ENCODE measurements at places on chromosomes 11 and 22. TPM values are rescaled to one million over a fixed set of nuclear protein-coding genes. Genes with fewer than 3 reads are reported as not detected.

The YPEL1 gene
- total RNA-seq = 0.54 TPM

The MYEOV gene
- total RNA-seq = 92.3 TPM

The DRAP1 gene
- total RNA-seq = 92.2 TPM

The XPNPEP3 gene
- 18.6 TPM for total RNA-seq

The DLAT gene
- 112 TPM for total RNA-seq

The CBLIF gene
- 0.72 TPM for total RNA-seq

DNA sequence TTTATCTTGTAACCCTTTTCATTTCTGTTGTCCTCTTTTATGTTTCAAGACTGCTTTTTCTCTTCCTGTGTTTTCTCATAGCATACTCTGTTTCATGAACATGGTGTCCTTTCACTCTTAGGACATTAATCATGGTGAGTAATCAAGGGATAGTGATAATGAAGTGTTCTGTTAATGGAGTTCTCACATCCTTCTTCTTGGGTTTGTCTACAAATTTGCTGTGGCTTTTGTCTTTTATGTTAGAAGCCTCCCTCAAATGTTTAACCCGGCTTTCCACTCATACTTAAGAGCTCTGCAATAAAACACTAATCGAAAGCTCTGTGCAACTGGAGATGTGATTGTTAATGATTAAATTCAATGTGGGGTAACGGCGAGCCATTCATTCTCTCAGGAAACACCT is 593.6 kb downstream of the NELL1 start:
- H3K27ac ChIP-seq = no peak overlapping the region
- no peaks in the 10 kb centered on the region for H3K36me3 ChIP-seq
- no peak for DNase-seq
- H3K27me3 ChIP-seq = no peaks in the 10 kb centered on the region
- H3K4me3 ChIP-seq = no peak overlapping the region

DNA sequence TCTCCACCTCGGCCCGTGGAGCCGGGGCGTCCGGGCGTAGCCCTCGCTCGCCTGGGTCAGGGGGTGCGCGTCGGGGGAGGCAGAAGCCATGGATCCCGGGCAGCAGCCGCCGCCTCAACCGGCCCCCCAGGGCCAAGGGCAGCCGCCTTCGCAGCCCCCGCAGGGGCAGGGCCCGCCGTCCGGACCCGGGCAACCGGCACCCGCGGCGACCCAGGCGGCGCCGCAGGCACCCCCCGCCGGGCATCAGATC is 439 bp downstream of the YAP1 start:
- no peak overlapping the region for H3K4me3 ChIP-seq
- no peak overlapping the region for H3K27ac ChIP-seq
- peaks cover 12% of the 10 kb centered on the region for H3K4me1 ChIP-seq
- H3K36me3 ChIP-seq = no peaks in the 10 kb centered on the region
- H3K27me3 ChIP-seq = no peaks in the 10 kb centered on the region

DNA sequence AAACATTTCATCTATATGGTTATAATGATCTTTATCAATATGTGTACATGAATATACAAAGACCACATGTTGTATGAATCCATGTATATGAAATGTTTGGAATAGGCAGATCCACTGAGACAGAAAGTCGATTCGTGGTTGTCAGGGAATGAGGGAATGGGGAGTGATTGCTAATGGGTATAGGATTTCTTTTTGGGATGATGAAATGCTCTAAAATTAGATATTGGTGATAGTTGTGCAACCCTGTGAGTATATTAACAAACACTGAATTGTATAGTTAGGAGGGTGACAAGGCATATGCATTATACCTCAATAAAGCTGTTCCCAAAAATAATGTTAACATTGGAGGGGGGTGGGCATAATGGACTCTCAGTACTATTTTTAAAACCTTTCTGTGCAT is 5.0 kb upstream of the PTPMT1 start:
- peaks cover 10% of the 10 kb centered on the region for H3K4me1 ChIP-seq
- no peaks in the 10 kb centered on the region for H3K36me3 ChIP-seq
- H3K4me3 ChIP-seq = no peak overlapping the region
- H3K27me3 ChIP-seq = no peaks in the 10 kb centered on the region

DNA sequence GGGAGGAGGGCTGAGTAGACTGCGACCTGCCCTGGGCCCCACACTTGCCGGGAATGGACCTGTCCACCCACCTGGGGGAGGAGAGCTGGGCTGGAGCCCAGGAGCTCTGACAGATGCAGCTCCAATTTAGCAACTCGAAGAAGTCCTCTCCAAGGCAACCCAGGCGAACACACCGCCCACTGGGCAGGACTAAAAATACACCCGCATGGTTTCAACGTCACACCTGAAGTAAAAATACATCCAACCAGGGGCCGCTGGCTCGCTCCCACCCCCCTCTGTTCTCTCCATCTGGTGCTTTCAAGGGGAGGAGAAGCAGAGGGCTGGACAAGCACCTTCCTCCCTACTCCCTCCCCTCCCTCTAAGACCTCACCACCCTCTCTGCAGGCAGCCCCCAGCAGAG is 119.9 kb downstream of the FEZ1 start:
- H3K4me1 ChIP-seq = no peaks in the 10 kb centered on the region
- no peaks in the 10 kb centered on the region for H3K36me3 ChIP-seq
- no peak overlapping the region for H3K4me3 ChIP-seq
- no peak for DNase-seq
- H3K27me3 ChIP-seq = peaks cover 64% of the 10 kb centered on the region

DNA sequence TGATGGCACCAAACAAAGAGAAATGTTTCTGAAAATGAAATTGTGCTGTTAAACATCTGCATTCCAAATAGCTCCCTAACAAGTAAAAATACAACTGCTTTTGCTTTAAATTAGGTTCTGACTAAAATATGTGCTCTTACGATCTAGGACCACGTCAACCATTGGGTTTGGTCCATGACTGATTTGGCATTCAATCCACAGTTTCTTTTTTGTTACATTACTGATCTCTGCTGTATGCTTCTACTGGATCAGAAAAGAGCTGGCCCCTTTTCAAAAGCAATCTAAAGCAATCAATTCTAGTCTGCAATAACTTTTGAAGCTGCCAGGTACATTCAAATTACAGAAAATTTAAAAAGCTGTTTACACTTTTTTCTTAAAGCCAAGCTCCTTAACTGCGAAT is 1047.1 kb upstream of the CCDC90B start:
- H3K36me3 ChIP-seq = no peaks in the 10 kb centered on the region
- no peaks in the 10 kb centered on the region for H3K4me1 ChIP-seq
- no peak overlapping the region for H3K27ac ChIP-seq
- no peak overlapping the region for H3K4me3 ChIP-seq

DNA sequence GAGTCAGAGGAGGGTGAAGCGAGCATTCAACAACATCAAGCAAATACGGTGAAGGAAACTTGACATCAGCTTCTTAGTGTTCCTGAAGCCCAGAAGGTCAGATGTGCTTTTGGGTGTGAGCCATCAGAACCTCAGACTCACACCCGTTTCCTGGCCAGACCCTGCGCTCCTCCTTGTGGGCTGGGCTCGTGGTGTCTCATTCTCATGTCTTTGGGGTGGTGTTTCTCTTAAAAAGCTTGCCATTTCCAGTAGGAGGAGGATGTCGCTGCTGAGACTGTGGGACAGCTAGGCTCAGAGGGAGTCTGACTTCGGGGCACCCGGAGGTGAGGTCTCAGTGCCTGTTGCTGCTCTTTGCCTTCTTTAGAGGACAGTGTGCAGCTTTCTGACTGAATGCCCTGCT is 24.2 kb downstream of the PPFIBP2 start:
- no peak for DNase-seq
- no peaks in the 10 kb centered on the region for H3K36me3 ChIP-seq
- H3K4me3 ChIP-seq = no peak overlapping the region
- H3K27me3 ChIP-seq = peaks cover 24% of the 10 kb centered on the region
- no peaks in the 10 kb centered on the region for H3K4me1 ChIP-seq

- peaks cover 99% of the 10 kb centered on the region for H3K36me3 ChIP-seq
- DNase-seq = no peak
- no peaks in the 10 kb centered on the region for H3K27me3 ChIP-seq
- no peak overlapping the region for H3K4me3 ChIP-seq
- no peaks in the 10 kb centered on the region for H3K4me1 ChIP-seq
Measured at GRCh38 chr11:34145847-34146381, 40.5 kb downstream of the NAT10 start.

- peaks cover 27% of the 10 kb centered on the region for H3K27me3 ChIP-seq
- H3K27ac ChIP-seq = no peak overlapping the region
- H3K36me3 ChIP-seq = no peaks in the 10 kb centered on the region
- no peaks in the 10 kb centered on the region for H3K4me1 ChIP-seq
- DNase-seq = no peak
Measured at GRCh38 chr11:118957968-118958367, 1.9 kb downstream of the UPK2 start.

DNA sequence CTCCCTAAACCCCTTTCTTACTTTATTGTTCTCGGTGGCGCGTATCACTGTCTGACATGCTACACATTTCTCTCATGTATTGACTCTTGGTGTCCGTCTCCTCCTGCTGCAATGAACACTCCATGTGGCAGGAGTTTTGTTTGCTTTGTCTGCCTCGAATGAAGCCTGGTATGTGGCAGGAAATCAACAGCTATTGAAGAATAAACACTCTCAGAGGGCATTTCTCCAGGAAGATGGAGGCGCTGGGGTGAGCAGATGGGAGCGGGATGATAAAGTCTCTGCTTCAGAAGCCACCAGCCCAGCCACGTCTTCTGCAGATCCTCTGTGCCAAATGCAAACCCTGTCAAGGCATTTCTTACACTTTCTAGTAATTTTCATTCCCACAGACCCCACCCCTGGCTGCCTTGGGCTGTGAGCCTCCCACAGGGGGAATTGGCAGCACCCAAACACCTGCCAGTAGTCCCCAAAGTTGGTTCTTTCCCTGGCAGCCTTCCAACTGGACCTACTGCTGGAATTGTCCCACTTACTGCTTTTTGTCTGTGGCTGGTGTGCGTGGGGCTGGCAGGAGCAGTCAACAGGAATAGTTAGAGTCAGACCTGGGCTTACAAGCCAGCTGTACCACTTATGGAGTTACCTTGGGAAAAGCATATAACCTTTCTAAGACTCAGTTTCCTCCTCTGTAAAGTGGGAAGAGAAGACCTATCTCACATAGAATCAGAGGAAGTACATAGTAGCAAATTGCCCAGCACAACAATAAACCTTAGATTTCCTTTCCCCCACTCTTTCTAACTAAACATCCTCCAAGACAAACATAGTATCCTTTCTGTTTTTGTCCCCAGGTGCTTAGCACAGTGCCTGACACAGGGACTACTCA is 13.3 kb upstream of the IL10RA start:
- H3K36me3 ChIP-seq = no peaks in the 10 kb centered on the region
- peak; percentile 8 for DNase-seq
- no peak overlapping the region for H3K4me3 ChIP-seq
- H3K27ac ChIP-seq = no peak overlapping the region

- no peak for DNase-seq
- no peaks in the 10 kb centered on the region for H3K4me1 ChIP-seq
Measured at GRCh38 chr22:47343611-47344010, 581.2 kb downstream of the TBC1D22A start.

- H3K27ac ChIP-seq = no peak overlapping the region
- no peak overlapping the region for H3K4me3 ChIP-seq
- H3K4me1 ChIP-seq = 0 out of 2 replicates have a peak, but pooled peaks cover 2% of the 10 kb centered on the region
- H3K36me3 ChIP-seq = no peaks in the 10 kb centered on the region
Measured at GRCh38 chr11:130369713-130370112, 55.0 kb upstream of the ZBTB44 start.

- no peak for DNase-seq
- no peak overlapping the region for H3K27ac ChIP-seq
- peaks cover 22% of the 10 kb centered on the region for H3K27me3 ChIP-seq
Measured at GRCh38 chr22:43257549-43257948, 70.6 kb upstream of the TTLL12 start.

GRCh38 chr11:34510673-34511072 is 2.9 kb downstream of the ELF5 start:
- H3K4me3 ChIP-seq = no peak overlapping the region
- H3K27ac ChIP-seq = no peak overlapping the region
- no peak for DNase-seq
- H3K36me3 ChIP-seq = no peaks in the 10 kb centered on the region
- no peaks in the 10 kb centered on the region for H3K27me3 ChIP-seq

DNA sequence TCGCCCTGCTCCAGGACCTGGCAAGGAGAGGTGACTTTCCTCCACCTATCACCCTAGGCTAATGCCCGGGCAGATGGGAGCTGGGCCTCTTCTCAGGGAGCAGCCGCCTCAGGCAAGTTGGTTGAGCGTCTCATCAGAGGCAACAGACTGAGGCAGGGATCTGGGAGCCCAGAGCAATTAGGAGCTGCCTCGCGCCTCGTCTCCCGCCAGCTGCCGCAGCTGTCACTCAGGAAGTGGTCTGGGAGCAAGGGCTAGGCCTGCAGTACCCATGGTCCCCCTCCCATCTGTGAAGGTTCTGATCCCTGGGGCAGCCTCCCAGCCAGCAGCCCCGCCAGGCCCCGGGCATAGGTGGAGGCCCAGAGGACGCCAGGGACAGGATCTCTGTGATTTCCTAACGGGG is 4.6 kb upstream of the CABP7 start:
- no peaks in the 10 kb centered on the region for H3K36me3 ChIP-seq
- peaks cover 10% of the 10 kb centered on the region for H3K4me1 ChIP-seq
- no peak overlapping the region for H3K4me3 ChIP-seq
- no peak overlapping the region for H3K27ac ChIP-seq
- no peaks in the 10 kb centered on the region for H3K27me3 ChIP-seq

DNA sequence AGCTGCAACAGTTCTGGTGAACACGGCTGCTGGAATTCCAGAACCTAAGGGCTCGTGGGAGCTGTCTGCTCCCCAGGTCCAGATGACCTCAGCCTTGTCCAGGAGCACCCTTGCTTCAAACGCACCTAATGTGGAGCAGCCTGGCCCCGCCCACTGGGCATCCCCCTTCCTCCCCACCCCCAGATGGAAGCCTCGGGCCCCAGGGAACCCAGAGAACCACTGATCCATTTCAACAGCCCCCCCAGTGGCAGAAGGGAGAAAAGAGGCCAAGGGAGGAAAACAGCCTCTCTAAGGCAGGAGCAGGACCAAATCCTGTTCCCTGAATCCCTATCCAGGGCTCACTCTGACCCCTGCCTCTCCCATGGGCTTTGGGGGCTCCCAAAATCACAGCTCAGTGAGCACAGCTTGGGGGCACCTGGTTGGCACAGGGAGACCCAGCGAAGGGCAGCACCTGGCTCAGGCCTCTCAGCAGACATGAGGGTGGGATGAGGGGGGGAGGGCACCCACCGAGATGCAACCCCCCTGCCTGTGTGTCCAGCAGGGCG is 1.2 kb downstream of the CYTH4 start:
- H3K4me1 ChIP-seq = peaks cover 10% of the 10 kb centered on the region
- no peaks in the 10 kb centered on the region for H3K36me3 ChIP-seq
- no peak overlapping the region for H3K4me3 ChIP-seq
- H3K27me3 ChIP-seq = peaks cover 12% of the 10 kb centered on the region
- DNase-seq = no peak
- no peak overlapping the region for H3K27ac ChIP-seq

DNA sequence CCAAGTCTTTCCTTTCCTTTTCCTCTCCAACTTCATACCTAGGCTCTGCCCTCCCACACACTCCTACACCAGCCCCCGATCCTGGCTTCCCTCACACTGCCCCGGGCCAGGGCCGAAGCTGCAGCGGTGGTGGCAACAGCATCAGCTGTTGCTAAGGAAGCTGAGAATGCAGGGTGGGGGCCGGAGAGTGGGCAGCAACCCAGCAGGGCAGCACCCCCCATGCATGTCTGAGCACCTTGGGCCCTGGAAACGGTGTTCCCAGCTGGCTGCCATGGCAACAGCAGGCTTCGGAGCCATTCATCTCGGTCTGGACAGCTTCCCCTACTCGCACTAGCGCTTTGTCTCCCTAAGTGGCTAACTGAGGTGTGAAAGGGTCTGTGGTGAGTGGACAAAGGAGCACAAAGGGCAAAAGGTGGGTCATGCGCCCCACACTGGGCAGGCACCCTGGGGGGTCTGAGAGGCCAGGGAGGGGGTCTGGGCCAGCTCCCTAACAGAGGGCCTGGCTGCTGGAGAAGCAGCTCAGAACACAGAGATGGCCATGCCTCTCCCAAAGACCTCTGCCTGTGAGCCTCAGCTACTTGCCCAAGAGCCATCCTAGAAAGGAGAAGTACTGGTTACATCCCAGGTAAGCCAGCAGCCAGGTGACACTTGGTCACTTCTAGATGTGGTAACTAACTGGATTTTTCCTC is 42.1 kb upstream of the JAM3 start:
- no peaks in the 10 kb centered on the region for H3K36me3 ChIP-seq
- DNase-seq = no peak
- no peaks in the 10 kb centered on the region for H3K4me1 ChIP-seq
- no peak overlapping the region for H3K27ac ChIP-seq
